B cell (primary cell): ENCODE measurements at places on chromosomes 3 and 15. TPM values are rescaled to one million over a fixed set of nuclear protein-coding genes. Genes with fewer than 3 reads are reported as not detected.

Gene RNU5B-1
- total RNA-seq, result 17.4 and 21.7 TPM in 2 replicates

Gene USP3
- total RNA-seq, result 152 and 178 TPM in 2 replicates

GRCh38 chr3:100402256-100402655, 917 bp downstream of the LNP1 start:
- DNase-seq, result no peak

- DNase-seq, result no peak
These were observed 250.3 kb downstream of the EDEM1 start for GRCh38 chr3:5437783-5438323.

GRCh38 chr3:117709108-117709507, 999.5 kb downstream of the TUSC7 start:
- DNase-seq, result no peak
